MCF 10A (cell line): ENCODE measurements at places on chromosomes 6 and 20. TPM values are rescaled to one million over a fixed set of nuclear protein-coding genes. Genes with fewer than 3 reads are reported as not detected.

The FAM50B gene
- total RNA-seq: 4.0 and 4.3 TPM in 2 replicates

The FAM217A gene
- not detected in 2 replicates for total RNA-seq

The C6orf118 gene
- not detected in 2 replicates for total RNA-seq

The SAMD10 gene
- total RNA-seq: 4.4 and 4.5 TPM in 2 replicates

DNA sequence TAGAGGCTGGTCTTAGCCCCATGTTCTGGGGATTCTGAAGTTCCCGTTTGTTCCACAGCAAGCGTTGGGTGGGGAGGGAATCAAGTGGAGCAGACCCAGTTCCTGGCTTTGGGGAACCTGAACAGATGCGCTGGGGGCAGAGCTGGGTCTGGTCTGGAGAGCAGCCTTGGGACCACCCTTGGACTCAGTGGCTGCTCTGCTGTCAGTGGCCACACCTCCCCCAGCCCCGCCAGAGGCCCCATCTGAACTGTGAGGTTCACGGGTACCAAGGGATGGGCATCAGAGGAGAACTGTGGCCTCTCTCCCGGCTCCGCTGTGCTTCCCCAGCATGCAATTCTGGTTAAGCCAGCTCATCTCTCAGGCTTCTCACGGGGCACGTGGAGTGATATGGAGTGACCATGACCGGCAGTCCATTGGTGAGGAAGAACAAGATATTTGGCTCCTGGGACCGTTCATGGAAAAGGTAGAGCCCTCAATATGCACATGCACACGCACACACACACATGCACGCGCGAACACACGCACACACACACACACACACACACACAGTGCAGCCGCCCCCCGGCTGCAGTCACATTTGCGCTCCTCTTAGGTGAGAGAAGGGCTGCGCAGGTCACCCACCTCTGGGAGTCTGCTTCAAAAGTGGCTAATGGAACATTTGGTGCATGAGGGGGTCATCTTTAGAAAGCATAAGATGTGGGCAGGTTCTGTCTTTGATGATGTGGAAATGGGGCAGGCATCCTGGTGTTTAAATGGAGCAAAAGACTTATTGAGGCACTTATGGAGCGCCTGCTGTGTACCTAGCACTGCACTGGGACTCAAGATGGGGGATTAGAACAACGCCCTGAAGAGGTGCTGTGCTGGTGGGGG lies 6.0 kb downstream of the DLGAP4 start:
- H3K4me1 ChIP-seq: no peaks in the 10 kb centered on the region
- no peaks in the 10 kb centered on the region for H3K36me3 ChIP-seq
- H3K4me3 ChIP-seq: no peak overlapping the region
- H3K27me3 ChIP-seq: peaks cover 78% of the 10 kb centered on the region
- no peak overlapping the region for H3K27ac ChIP-seq

- H3K4me3 ChIP-seq: no peak overlapping the region
- peaks cover 14% of the 10 kb centered on the region for H3K36me3 ChIP-seq
- H3K4me1 ChIP-seq: no peaks in the 10 kb centered on the region
- no peak for DNase-seq
- no peak overlapping the region for H3K27ac ChIP-seq
- no peaks in the 10 kb centered on the region for H3K27me3 ChIP-seq
Observed at GRCh38 chr6:145882121-145882531, 67.5 kb upstream of the FBXO30 start.

- H3K36me3 ChIP-seq: no peaks in the 10 kb centered on the region
- no peaks in the 10 kb centered on the region for H3K4me1 ChIP-seq
- H3K27me3 ChIP-seq: no peaks in the 10 kb centered on the region
- no peak for DNase-seq
- H3K4me3 ChIP-seq: no peak overlapping the region
Observed at GRCh38 chr6:43942011-43942442, 172.0 kb downstream of the VEGFA start.

The TMEM14A gene
- 10.5 and 15.6 TPM in 2 replicates for total RNA-seq
